ENCODE measurements at places on chromosomes 5 and 9.
A peak's percentile ranks its signal among the peaks of the same experiment; 100 is the strongest.

GRCh38 chr9:78314953-78315870 lies 18.3 kb downstream of the PSAT1 start:
- no peak for DNase-seq

DNA sequence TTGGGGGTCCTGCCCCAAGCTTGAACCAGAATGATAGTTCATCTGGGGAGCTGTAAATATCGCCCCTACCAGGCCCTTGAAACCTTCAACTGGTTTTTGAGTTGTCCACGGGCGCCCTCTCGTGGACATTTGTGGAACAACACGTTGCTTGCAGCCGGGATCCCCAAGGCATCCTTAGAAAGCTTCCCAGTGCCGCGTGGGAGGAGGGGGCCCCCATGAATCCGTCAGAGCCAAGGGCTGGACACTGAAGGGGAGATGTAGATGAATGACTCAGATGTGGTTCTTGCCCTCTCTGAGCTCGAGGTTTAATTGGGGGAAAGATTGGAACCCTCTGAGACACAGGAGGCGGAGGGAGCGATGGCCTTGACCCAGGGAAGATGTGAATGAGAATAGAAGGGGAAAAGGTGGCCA lies 31.8 kb upstream of the ORM1 start:
- DNase-seq: peak; percentile 36

DNA sequence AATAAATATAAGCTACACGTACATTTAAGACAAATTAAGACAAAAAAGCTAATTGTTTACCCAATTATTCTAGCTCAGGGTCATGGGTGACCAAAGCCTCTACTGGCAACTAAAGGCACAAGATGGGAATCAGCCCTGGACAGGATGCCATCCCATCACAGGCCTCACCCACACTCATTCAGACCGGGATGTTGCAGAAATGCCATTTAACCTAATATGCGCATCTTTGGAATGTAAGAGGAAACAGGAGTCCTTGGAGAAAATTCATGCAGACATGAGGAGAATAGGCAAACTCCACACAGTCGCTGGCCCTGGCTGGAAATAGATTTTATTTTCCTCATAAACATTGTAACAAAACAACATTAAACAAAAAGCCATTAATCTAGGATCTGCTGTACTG lies 2003.8 kb upstream of the CDH9 start:
- no peak for DNase-seq

GRCh38 chr5:34563931-34564709 lies 92.0 kb upstream of the RAI14 start:
- no peak for DNase-seq

GRCh38 chr9:86792136-86792535 lies 155.2 kb downstream of the GAS1 start:
- no peak for DNase-seq

- DNase-seq: no peak
These were observed 7.1 kb upstream of the IFNA6 start for GRCh38 chr9:21357479-21358460.

GRCh38 chr9:89917861-89918260 lies 313.0 kb downstream of the GADD45G start:
- DNase-seq: no peak

DNA sequence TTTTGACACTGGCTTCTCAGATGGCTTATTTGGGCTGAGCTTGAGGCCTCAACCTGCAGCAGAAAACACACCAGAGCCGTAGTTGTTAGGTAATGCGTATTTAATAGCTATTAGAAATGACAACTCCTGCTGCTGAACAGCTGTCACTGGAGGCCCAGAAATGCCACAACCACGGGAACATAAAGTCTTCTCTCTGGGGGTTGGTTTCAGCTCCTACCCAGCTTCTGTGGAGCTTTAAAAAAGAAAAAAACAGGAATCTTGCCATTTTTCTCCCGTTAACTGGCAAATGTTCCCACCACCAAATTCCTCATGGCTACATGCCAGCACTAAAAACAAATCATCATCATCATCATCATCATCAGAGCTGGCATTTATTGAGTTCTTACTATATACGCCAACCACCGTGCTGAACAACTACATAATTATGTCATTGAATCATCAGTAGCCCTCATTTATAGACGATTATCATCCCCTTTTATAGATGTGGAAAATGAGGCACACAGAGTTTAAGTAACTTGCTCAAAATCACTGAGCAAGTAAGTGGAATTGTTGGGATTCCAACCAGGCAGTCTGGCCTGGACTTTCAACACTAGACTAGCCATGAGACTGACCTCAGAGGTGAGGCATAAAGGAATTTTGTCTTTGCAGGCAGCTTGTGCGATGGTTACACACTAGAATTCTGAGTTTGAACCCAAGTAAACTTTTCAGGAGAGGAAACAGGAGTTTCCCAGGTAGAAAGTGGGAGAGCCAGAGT lies 185.3 kb upstream of the WWC1 start:
- no peak for DNase-seq

DNA sequence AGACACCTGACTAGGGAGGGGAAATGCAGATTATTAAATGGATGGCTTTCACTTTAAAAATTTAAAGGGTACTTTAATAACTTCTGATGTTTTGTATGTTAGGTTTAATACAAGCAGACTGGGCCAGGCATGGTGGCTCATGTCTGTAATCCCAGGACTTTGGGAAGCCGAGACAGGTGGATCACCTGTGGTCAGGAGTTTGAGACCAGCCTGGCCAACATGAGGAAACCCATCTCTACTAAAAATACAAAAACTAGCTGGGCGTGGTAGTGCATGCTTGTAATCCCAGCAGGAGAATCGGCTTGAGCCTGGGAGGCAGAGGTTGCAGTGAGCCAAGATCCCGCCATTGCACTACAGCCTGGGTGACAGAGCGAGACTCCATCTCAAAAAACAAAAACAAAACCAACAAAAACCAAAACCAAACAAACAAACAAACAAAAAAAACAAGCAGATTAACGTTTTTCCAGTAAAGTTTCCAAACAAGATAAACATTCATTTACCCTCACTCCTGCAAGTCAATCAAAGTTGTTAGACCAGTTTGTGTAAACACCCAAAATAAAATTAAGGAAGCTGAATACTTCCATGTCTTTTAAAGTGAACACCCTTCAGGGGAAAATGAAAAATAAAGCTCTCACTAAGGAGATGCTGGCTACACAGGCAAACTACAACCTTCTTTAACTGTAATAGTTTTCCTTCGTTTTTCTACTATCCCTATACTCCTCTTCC lies 14.1 kb downstream of the ETF1 start:
- DNase-seq: no peak

DNA sequence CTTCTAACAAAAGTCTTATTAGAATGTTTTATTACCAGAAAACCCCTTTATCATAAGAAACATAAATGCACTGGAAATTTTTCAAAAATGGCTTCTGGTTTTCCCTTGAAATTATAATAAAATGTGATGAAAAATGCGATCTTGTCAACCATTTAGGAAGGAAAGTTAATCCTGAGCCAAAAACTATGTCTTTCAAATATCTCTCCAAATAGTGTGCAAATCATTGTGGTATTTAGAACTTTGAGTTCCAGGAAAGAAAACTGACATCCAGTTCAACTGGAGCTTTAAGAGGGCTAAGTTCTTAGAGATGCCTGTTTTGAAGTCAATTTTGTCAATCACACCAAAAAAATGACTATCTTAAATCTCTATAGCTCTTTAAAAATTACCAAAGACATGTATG lies 425.4 kb downstream of the DNAH5 start:
- no peak for DNase-seq

DNA sequence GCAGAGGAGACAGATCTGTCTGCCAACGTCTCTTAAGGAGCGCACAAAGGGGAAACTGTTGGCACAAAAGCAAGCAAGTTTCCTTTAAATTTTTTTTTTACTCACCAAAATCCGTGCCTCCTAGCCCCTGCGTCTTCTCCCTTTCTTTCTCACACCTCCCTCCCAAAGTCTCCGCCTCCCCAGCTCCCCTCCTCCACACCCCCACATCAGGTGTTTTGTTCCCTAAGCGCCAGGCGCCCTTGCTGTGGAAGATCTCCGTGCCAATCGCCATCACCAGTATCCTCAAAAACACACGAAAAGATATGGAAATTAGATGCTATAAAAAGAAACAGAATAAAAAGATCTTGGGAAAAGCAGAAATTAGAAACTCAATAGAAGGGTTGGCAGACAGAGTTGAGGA lies 87.6 kb downstream of the DRD1 start:
- no peak for DNase-seq

DNA sequence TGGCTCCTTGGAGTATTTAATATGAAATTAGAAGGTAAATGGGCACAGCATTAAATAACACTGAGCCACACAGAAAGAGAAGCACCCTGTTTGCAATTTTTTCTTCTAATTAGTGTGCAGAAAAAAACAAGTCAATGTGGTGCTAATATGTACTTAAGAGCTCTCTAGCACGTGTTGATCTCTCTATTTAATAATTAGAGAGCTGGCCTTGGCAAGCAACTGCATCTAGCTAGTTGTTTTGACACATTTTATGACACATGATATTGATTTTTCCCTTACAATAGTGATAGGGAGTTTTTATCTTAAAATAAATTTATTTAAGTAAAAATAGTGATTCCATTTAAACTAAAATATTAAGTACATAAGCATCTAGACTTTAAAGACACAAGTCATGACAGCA lies 54.5 kb upstream of the NUDT12 start:
- DNase-seq: no peak

GRCh38 chr5:163525096-163525495 lies 19.7 kb downstream of the MAT2B start:
- no peak for DNase-seq

DNA sequence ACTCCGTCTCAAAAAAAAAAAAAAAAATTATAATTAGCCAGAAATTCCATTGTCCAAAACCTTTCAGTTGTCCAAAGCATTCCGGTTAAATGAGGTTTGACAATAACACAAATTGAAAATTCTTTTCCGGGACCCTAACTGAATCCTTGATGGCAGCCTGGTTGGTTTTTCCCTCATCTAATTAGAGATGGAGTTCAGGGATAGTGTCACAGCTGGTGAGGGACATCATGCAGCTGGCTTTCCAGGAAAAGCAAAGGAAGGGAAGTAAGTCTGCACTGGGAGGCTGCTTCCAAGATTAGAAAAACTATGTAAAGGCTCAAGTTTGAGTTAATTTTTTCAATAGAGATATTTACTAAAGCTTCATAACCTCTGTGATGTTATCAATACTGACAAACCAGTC lies 195.4 kb downstream of the ADAMTS12 start:
- DNase-seq: no peak

DNA sequence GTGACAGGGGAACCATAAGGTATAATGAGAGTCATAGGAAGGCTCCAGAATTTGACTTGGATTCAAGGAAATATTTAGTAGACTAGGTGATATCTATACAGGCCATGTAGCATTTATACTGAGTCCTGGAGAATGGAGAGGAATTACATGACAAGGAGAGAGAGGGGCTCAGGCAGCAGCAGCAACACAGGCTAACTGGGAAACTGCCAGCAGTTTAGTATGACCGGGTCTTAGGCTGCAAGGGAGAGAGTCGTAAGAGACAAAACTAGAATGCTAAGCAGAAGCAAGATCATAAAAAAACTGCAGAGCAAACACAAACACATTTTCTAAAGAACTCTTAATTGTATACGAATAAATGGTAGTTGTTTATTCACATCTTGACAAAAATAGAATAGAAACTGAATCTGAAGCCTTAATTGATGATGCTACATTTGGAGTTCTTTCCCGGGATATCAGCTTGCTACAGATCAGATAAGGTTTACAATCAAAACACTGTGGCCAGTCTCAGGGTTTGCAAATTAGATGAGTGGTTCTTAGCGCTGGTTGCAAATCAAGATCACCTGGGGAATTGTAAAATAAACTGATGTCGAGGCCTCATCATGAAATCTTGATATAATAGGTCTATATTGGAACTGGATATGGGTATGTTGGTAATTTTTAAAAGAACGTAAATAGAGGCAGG lies 480.0 kb upstream of the C9orf72 start:
- no peak for DNase-seq

DNA sequence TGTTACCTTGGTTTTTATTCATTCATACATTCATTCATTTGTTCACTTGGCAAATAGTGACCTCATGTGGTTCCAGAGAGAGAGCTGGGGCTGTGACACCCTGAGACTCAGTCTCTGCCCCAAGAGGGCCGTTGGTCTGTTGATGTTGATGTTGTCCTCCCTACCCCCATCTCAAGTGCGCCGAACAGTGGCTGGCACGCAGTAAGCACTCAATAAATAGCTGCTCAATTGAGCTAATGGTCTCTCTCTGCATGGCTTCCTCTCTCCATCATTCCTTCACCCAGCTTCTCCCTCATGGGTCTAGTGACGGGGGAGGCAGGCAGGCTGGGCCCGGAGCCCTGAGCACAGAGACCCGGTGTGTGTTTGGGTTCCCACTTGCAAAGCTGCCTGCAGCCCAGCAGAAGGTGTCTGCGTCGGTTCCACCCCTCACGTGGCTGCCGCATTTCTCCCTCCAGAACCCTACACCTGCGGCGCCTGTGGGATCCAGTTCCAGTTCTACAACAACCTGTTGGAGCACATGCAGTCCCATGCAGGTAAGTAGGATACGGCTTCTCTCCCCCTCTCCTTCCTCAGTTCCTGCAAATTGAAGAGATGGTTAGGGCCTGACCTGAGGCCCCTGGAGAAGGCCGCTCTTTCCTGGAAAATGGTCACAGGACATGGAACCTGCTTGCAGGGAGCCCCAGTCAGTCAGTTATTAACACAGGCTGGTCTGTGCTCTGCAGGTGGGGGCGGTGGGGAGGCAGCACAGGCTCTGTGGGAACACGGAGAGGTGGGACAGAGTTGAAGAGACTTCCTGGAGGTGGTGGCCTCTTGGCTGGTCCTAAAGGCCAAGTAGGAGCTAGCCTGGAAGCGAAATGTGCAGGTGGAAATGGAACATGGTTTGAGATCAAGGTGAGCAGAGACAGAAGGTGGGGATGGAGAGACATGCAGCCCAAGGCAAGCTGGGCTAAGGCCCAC lies 42.0 kb downstream of the AMBP start:
- no peak for DNase-seq

- no peak for DNase-seq
These were observed 14.9 kb upstream of the GABRG2 start for GRCh38 chr5:162052676-162053075.

DNA sequence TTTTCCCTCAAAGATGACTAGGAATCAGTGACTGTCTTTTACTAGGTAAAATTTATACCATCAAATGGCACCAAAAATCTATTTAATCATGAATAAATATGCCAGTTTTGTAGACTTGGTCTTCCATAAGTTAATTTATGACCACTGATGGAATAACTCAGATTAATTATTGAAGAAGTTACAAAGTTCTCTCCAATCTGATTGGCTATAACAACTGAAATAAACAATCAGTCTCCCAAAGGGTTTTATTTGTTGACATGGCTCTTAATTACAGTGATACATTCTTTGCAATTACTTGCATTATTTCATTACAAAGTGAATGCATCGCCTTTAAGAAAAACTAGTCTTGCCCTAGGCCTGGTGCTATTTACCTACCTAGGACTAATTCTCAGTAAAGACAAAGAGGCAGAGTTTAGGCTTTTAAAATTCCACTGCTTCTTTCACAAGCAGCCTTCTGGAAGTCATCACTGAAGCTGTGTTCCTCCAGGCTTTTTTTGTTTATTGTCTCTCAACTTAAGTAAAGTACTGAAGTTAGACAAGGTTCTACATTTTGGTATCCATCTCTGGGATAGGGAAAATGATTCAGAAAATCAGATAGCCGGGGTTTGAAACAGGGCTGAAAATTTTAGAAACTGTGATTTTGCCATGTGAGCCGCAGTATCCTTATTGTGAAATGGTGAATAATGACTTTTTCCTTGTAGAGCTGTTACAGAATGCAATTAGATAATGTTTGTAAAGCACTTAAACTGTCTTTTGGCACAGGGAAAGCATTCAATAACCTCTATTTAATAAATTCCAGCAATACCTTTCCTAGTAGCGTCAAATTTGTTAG lies 2.5 kb downstream of the STOM start:
- DNase-seq: no peak

All from activated naive CD8-positive, alpha-beta T cell treated with anti-CD3 and anti-CD28 coated beads, Interleukin-2, amount 50 U/mL, for 16 hours (primary cell).